ENCODE measurements at places on chromosomes 13 and 19.

GRCh38 chr13:87042946-87043345, 628.2 kb upstream of the SLITRK5 start:
- no peak for DNase-seq

DNA sequence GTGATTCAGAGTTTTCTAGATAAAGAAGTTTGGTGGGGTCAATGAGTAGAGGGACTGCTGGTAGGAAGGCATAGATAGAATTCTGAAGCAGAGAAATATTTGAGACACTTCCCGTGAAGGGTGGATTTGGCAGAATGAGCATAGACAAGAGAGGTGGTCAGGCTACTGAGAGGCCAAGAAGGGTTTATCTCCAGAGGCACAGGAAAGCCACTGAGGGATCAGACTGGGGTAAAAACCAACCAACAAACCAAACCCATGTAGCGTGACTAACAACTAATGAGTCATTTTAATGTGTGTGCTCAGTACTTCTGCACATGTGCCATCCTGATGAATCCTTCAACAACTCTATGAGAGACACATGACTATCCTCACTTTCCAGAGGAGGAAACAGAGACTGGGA, 60.0 kb upstream of the SERP2 start:
- no peak for DNase-seq

DNA sequence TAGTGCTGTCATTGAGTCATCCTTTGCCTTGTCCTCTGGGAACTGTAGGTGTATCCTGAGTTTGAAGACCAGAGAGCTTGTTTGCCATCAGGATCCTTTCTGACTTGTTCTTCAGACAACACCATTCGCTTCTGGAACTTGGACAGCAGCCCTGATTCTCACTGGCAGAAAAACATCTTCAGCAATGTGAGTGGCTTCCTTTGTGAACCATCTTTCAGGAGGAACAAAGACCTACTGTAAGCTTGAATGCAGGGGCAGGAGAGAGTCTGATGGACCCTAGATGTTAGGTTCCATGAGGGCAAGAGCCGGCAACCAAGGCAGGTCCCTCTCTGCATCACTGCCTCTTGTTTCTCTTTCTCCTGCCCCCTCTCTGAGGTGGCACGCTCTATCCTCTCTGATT, 26.7 kb downstream of the WDR62 start:
- no peak for DNase-seq

DNA sequence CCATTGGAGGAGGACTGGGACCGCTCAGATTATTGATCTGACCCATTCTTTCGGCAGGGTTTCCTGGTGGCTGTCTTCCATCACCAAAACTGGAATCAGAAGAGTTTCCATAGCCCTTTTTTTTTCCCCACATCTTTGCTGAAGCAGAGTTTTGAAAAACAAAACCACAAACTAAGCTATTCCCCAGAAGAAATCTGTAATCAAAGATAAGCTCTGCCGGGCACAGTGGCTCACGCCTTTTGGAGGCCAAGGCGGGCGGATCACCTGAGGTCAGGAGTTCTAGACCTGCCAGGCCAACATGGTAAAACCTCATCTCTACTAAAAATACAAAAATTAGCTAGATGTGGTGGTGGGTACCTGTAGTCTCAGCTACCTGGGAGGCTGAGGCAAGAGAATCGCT, 4.2 kb upstream of the ICAM1 start:
- DNase-seq = no peak

GRCh38 chr19:44608391-44608821, 5.0 kb upstream of the IGSF23 start:
- no peak for DNase-seq

- no peak for DNase-seq
These were observed 1070.6 kb downstream of the PCDH9 start for GRCh38 chr13:66159511-66159910.

- no peak for DNase-seq
These were observed 64.0 kb downstream of the SERP2 start for GRCh38 chr13:44437356-44438233.

GRCh38 chr19:48858984-48859710, 9.3 kb downstream of the PLEKHA4 start:
- no peak for DNase-seq

DNA sequence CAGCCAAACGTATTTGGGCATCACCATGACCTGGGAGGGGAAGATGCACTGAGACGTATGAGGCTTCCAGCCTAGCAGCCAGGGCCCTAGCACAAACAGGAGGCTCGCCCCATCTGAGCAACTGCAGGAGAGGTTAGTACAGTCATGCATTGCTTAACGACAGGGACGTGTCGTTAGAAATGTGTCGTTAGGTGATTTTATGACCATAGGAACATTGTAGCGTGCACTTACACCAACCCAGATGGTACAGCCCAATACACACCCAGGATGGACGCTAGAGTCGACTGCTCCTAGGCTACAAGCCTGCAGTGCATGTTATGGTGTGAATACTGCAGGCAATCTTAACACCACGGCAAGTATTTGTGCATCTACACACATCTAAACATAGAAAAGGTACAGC, 9.3 kb downstream of the CD177 start:
- no peak for DNase-seq

- no peak for DNase-seq
These were observed 24.9 kb downstream of the MPND start for GRCh38 chr19:4368128-4368820.

GRCh38 chr19:48571378-48572162, 19.6 kb downstream of the SULT2B1 start:
- DNase-seq = no peak

DNA sequence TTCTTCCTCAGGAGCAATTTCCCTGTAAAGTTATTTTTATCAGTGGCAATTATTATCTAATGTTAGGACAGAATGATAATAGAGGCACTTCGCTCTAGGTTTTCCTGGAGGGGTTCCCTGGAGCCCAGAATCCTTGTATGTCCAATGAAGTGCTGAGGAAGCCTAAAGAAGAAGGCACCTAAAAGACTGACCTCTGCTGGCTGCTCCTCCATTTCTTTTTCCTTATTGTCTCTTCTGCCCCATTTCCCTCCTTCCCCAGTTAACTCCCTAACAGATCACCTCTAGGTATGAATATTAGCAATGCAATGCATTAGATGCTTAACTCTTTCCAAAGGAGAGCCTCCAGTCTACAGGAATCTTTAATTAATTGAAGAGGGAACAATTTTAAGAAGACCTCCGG, 985.4 kb downstream of the DIAPH3 start:
- no peak for DNase-seq

DNA sequence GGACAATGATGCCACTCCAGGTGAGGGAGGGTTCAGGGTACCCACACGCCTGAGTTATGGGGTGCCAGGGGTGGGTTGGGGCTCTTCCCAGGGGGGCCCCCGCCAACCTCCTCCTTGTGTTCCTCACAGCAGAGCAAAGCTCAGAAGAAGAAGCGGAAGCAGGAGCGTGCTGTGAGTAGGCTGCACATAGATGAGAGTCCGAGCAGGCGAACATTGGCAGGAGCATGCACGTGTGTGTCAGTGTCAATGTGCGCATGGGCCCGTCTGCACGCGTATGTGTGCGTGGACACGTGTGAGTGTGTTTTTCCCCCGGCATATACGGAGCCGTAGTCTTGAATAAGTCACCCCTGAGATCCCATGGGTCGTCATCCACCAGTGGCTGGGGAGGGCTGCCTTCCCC, 12.4 kb upstream of the USE1 start:
- DNase-seq = no peak

- no peak for DNase-seq
These were observed 316.3 kb downstream of the DLEU7 start for GRCh38 chr13:50527188-50527587.

- DNase-seq = no peak
These were observed 75.4 kb upstream of the GPR183 start for GRCh38 chr13:99382428-99383133.

DNA sequence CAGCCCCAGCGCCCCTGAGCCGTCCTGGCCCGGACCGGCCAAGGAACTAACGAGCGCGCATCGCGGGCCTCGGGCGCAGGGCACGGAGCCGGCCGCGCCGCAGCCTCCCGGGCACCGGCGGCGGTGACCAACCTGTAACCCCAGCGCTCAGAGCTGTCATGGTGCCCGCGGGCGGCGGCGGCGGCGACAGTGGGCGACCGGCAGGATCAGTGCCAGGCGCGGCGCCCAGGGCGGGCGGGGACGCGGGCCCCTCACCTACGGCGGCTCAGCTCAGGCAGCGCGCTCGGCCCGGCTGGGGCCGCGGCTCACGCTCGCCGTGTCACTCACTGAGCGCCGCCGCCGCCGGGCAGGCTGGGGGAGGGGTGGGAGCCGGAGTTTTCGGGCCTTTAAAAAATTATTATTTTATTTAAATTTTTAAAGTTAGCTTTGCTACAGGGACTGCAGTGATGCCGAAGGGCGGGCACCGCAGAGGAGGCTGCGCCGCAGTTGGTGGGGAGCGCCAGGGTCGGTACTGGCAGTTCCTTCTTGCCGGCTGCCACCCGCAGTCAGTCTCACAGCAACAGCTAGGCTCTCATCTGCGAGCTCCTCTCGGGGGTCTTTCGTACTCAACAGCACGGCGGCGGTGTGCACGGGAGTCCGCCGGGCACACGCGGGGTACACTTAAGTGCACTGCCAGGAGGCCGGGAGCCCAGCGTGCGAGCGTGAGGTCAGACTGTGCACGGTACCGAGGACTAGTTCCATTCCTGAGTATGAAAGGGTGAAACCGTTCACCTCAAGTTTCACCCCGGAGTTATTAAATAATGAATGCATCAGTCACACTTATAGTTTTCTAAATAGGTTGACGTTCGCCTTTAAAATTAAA, at the start of gene NALCN:
TSS of gene NALCN (minus strand) at position 328 of the 862 bp plus-strand sequence. CDS start 17,382 bp downstream, outside the sequence.
- no peak for DNase-seq

GRCh38 chr13:35228536-35228935, 248.0 kb downstream of the MAB21L1 start:
- no peak for DNase-seq

GRCh38 chr19:18672044-18672451, 11.4 kb upstream of the CRTC1 start:
- no peak for DNase-seq

DNA sequence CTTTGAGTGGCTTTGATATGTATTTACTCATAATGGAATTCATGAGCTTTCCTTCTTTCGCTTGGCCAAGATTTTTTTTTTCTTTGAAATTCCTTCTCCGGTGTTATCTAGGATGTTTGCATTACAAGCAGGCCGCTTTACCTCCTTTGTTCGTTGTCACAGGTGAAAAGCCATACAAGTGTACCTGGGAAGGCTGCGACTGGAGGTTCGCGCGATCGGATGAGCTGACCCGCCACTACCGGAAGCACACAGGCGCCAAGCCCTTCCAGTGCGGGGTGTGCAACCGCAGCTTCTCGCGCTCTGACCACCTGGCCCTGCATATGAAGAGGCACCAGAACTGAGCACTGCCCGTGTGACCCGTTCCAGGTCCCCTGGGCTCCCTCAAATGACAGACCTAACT, 16.7 kb downstream of the KLF5 start:
- DNase-seq = no peak

DNA sequence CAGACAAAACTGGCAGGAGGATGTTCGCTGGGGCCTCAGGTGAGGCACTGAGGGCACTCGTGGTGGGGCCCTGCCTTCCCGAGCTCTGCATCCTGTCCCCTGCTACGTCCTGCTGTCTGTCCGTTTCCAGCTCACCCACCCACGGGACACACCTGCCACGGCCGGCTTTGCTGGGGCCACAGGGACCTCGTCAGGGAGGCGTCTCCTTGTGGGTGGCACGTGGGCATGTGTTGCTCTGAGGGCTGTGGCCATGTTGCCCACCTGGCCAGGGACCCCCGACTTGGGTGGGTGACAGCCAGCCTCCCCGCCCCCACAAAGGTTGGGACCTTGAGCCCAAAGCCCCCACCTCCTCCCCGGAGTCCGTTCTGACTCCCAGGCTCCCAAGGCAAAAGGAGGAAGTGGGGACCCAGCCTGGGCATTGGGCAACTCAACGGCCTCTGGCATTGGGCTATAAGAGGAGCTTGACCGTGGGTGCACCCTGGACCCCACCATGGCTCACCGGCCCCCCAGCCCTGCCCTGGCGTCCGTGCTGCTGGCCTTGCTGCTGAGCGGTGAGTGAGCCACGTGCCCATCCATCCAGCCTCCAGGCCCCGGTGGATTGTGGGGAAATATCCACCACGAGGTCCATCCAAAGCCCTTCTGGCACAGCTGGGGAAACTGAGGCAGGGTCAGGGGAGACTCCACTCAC, at the start of gene PRTN3:
TSS of gene PRTN3 (plus strand) at position 481 of the 688 bp plus-strand sequence. CDS start at position 491, 10 bp downstream.
- DNase-seq = no peak

- DNase-seq = no peak
These were observed at the start of gene GRIN3B for GRCh38 chr19:1000095-1000494. GRIN3B (plus strand) TSS chr19:1000419; CDS start chr19:1000438, 19 bp downstream.

- DNase-seq = no peak
These were observed 17.6 kb downstream of the ZSCAN5A start for GRCh38 chr19:56297010-56297409.

GRCh38 chr19:55426042-55426441, 17.1 kb downstream of the SHISA7 start:
- DNase-seq = no peak

GRCh38 chr13:95296326-95296925, 4.8 kb downstream of the ABCC4 start:
- DNase-seq = no peak

DNA sequence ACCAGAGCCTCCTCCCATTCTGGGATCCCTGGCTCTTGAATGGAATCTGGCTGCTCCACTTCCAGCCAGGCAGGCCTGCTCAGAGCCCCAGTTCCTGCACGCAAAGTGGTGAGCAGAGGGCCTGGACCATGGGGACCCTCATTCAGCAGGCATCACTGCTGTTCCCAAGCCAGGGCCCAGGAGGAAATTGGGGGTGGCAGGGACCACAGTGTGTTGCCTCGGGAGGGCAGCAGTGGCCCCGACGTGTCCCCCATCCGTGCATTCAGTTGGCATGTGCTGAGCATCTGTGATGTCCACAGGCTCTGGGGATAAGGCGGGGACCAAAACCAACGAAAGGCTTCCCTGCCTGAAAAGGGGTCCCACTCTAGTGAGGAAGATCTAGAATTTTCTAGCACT, 11.2 kb downstream of the CCDC97 start:
- no peak for DNase-seq

GRCh38 chr13:21402586-21403307, 56.4 kb downstream of the ZDHHC20 start:
- no peak for DNase-seq

DNA sequence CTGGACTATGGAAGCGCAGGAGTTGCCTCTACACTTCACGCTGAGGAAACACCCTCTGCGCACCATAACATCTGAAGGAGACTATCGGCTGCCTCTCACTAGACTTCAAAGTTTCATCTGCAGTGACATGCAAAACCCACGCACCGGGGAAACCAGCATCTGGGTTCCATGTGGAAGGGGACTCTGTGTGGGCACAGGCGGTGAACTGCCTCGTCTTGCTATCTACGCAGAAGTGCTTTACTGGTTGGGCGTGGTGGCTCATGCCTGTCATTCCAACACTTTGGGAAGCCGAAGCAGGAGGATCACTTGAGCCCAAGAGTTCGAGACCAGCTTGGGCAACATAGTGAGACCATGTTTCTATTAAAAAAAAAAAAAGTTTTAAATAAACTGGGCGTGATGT, 116.4 kb downstream of the STK24 start:
- no peak for DNase-seq

DNA sequence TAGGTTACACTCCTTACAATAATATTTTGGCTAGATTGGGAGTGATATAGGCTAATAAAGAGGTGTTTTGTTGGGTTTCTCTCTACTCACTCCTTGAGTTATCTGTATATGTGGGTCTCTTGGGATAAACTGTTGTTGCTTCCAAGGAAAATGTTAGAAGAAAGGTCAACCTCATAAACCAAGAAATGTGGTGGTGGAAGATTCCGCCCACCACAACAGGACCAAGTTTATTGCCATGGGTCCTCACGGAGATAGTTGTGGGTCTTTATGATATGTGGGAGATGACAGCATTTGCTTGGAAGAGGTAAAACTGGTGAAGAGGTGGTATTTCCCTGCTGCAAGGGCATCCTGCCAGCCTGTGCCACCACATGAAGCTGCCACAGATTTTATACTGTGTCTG, 259.6 kb downstream of the DCLK1 start:
- no peak for DNase-seq

- DNase-seq = no peak
These were observed 184.8 kb downstream of the TEX29 start for GRCh38 chr13:111505175-111505777.
